ENCODE measurements at places on chromosomes 3 and 15. TPM values are rescaled to one million over a fixed set of nuclear protein-coding genes. Genes with fewer than 3 reads are reported as not detected.

Gene LCTL
- not detected for total RNA-seq

Gene SIDT1
- 0.52 TPM for total RNA-seq

Gene CHP1
- total RNA-seq, result 99.0 TPM

Gene CLDN16
- 0.09 TPM for total RNA-seq

Gene GABRR3
- not detected for total RNA-seq

All from A549 treated with dexamethasone at 1 μM for 4 hours (cell line).